ENCODE measurements at places on chromosomes 13 and 19. TPM values are rescaled to one million over a fixed set of nuclear protein-coding genes. Genes with fewer than 3 reads are reported as not detected.

- DNase-seq, result no peak
Measured at GRCh38 chr13:39768962-39769361, 113.5 kb downstream of the COG6 start.

Gene PSMD8
- 194 TPM for polyA plus RNA-seq

GRCh38 chr13:31846961-31847752 lies 107.8 kb downstream of the RXFP2 start:
- DNase-seq, result no peak

Gene IGFL1
- polyA plus RNA-seq, result not detected

Gene ZNF442
- polyA plus RNA-seq, result 8.4 TPM

Gene PRTN3
- polyA plus RNA-seq, result 1.6 TPM

Gene ZNF208
- polyA plus RNA-seq, result 7.8 TPM

- DNase-seq, result peak; percentile 48
Measured at GRCh38 chr13:44649104-44649428, 72.9 kb upstream of the TSC22D1 start.

GRCh38 chr13:51249770-51250741 lies 27.9 kb downstream of the FAM124A start:
- no peak for DNase-seq

DNA sequence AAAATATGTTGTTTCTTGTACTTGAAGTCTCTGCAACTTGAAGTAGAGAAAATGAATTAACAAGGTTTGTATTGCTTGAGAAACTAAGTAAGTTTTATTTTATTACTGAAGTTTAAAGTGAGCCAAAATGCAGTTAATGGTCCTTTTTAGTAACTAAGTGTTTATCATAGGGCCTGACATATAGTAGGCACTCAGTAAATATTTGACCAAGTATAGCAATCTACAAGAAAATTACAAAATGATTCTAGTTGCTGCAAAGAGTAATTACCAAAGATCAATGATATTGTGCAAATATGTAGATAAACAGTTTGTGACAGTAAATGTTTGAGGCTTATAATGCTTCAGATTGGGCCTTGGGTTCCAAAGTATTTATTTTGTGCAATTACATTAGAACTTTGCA lies 2.4 kb upstream of the XPO4 start:
- no peak for DNase-seq
